ENCODE measurements at places on chromosomes 1 and 21.
A peak's percentile ranks its signal among the peaks of the same experiment; 100 is the strongest.

GRCh38 chr1:160975026-160975425, 20.4 kb upstream of the ITLN2 start:
- DNase-seq = no peak

DNA sequence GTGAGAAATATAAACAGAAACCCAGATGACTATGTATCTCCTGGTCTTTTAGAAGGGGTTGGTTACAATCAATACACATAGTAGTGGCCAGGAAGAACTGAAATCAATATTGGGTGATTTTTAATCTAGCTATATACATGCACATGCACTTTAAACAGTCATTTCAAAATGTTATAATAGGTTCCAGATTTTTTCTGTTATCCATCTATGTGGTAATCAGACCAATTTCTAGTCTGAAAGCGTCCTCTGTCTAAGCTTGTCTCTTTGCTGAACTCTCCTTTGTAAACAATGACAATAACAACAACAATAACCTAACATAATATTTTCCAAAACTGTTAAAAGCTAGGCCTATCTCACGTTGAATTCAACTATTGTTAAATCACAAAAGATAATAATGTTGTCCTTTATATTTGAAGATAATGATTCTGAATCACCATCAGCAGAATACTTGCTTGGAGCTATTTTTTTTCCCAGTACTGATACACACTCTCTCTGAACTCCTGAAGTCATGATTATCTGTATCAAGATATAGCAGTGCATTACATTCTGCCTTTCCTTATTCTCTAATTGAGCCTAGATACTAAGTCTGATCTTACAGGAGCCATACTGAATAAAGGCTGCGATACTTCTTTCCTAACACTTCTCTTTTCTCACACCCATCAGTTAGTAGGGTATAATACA, 496.8 kb upstream of the ZRANB2 start:
- no peak for DNase-seq

GRCh38 chr1:150146849-150147542, 2.7 kb upstream of the PLEKHO1 start:
- DNase-seq = no peak

- no peak for DNase-seq
Observed at GRCh38 chr1:30036229-30036547, 687.2 kb downstream of the MATN1 start.

DNA sequence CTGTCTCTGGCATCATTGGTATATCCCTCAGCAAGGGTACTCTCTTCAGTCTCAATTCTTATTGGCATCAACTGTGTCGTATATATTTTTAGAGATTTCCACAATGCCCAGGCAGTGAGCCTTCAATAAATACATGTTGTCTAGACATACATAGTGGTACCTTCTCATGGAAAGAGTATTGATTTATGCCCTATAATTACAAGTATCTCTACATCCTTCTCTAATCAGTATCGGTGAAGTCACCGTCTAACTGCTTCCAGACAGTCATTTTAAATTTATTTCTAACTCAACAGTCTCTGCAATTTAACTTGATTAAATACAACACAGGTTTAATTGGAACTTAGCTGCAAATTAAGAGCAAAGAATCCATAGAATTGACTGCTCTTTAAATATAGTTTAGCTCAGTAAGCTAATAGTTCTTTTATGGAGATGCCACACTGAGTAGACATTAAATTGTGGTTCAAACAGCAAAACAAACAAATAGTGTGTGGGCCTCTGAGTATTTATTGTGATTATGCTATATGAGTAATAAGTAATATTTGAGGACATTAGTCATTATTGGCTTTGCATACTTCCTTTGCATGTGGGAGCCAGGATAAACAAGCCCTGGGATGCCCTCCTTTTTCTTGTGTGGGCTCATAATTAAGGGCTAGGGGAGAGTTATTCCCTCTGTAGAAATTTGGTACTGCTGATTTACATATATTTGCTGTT, 126.9 kb upstream of the DUSP10 start:
- no peak for DNase-seq

DNA sequence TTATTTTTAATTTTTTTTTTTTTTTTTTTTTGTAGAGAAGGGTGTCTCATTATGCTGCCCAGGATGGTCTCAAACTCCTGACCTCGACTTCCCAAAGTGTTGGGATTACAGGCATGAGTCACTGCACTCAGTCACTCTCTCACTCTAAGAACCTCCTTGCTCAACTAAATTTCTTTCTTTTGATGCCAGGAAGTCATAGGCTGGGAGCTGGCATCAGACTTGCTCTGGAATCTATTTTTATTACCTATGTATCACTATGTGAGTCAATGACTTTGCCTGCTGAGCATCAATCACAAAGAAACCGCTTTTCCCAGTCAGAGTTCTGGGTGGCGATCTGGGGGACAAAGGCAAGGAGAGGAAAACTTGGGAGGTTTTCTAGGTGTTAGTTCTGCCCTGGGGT, 35.5 kb upstream of the PARP1 start:
- DNase-seq = no peak

- no peak for DNase-seq
Observed at GRCh38 chr1:115183721-115184259, 94.5 kb upstream of the TSPAN2 start.

GRCh38 chr21:43315244-43316137, 111.4 kb downstream of the SIK1 start:
- no peak for DNase-seq

- no peak for DNase-seq
Observed at GRCh38 chr21:15870819-15871218, 141.0 kb downstream of the USP25 start.

DNA sequence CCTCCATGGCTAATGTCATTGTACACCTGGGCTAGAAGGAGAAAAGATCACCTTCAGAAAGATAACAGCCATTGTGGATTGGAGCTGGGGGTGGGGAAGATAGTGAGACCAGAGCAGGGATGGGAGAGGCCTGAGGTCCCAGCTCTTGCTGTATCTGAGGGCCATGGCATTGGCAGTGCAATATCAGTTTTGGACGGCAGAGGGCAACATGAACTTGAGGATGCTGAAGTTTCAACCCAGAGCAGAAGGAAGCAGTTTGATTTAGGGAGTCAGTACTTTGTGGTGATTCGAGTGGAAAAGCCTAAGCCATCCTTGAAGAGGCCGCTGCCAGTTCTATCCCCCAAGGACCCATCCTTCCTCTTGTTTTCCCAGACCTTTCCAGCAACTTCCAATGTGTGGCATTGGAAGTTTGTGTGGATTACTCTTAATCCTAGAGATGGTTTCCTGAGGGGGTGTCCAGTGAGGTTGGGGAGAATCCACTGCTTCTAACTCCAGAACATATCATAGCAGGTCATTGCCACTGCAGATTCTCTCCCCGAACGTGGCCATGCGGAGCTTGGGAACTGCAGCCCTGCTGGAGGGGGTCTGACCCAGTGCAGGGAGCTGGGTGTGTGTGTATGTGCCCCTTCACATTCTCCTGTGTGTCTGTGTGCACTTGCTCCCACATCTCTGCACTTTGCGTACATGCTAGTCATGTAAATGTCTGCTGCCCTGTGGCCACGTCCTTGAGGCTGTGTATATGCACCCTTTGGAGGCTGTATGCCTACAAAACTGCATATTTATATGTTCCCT, 24.1 kb downstream of the SLC26A9 start:
- peak; percentile 25 for DNase-seq

- DNase-seq = no peak
Observed at GRCh38 chr1:234854645-234855039, 244.7 kb upstream of the IRF2BP2 start.

DNA sequence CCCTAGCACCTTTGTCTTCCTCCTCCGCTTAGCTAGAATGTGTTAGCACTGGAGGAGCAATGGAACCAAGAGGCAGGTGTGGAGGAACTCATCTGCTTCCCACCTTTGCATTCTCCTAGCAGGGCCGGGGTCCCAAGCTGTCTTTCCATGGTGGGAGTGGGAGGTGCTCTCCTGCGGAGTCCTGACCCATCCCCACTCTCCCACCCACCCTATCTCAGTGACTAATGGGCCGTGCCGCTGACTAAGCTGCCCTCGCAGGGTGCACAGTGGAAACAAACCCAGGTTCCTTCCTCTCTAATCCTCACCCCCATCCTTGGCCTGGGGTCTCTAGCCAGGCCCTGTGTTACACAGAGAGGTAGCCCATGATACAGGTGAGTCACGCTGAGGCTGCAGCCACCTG, 177.5 kb downstream of the HIVEP3 start:
- no peak for DNase-seq

- no peak for DNase-seq
Observed at GRCh38 chr1:6424619-6425593, at the start of gene ESPN. ESPN (plus strand) TSS chr1:6424776; CDS start chr1:6424956, 180 bp downstream.

DNA sequence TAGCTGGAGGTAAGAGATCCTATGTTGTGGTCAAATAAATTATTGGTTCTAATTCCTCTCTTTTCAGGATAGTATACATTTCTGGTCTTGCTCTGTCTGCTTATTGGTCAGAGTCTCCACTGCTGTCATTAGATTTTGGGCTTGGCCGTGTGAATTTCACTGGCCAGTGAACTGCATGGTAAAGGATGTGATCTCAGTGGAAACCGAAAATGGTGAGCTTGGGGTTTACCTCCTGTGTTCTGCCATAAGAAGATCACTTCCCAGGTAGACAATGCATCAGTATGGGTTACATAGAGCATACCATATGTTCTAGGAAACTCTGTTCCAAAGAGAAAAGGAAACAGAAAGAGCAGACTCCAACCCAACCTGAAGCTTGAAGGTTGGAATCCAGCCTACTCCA, 1123.3 kb upstream of the B3GALT2 start:
- no peak for DNase-seq

DNA sequence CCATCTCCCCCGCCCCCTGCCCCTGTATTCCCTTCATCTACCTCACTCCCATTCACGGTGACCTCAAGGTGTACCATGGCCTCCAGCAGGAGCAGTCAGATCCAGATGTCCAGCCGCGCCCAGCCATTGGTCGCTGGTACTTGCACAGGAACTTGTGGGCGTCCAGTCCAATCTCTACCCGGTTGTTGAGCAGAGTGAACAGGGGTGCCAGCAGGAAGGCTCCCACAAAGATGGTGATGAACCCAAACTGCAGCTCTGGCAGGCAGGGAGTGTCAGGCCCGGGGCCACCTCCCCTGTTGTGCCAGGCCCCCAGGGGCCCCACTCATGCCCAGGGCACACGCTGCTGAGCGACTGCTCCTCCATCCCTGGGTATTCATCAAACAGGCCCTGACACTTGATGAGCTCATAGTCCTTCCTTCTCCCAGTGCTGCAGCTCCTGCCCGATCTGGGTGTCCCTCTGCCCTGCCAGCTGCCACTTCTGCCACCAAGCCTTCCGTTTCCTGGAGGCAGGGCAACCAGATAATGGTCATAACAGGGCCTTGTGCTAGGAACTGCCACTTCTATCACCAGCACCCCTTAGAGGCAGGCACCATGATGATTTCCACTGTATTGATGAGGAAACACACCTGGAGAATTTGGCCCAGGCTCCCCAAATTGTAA, 5.7 kb upstream of the ARHGEF19 start:
- DNase-seq = no peak

DNA sequence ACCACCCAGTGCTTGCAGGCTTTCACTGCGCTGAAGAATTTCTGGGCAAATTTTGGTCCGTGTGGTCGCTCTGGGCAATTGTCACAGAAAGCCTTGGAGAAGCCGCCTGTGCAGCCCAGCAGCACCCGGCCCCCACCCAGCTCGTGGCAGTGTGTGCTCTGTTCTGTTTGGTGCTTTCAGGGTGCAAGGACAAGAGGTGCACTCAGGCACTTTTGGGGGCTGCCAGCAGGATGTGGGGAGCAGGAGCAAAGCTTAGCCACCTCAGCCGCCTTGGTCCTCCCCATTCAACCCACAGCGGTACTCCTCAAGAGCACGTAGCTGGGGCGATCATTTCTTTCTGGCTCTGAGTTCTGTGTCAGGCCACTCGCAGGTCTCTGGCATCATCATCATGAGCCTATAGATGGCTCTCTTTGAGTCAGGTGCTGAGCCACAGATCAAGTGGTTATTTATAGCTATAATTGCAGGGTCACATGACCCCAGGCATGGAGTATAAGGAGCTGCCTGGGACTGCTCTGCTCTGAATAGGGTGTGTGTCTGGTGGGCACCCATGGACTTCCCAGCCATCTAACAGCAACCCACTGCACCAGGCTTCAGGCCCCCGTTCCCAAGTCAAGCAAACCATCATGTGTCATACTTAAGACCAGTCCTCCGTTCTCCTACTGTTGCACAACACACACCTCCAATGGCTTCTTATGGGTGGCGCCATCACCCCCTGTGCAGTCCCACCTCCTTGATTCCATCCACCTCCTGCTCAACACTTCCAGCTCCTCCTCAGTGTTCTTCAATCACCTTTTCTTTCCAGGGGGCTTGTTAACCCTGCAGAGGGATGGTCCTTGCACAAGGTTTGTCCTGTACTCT, 18.1 kb upstream of the TENT5C start:
- no peak for DNase-seq

- DNase-seq = no peak
Observed at GRCh38 chr1:162145280-162145965, 75.9 kb downstream of the NOS1AP start.

GRCh38 chr1:204837440-204838084, 33.1 kb upstream of the NFASC start:
- DNase-seq = no peak

- DNase-seq = no peak
Observed at GRCh38 chr1:111768023-111768422, 12.3 kb downstream of the DDX20 start.

- DNase-seq = no peak
Observed at GRCh38 chr1:58434607-58435006, 111.9 kb downstream of the OMA1 start.

- peak; percentile 45 for DNase-seq
Observed at GRCh38 chr1:206734499-206735142, 36.0 kb upstream of the IL19 start.

GRCh38 chr1:220922951-220923350, 43.7 kb downstream of the HLX start:
- DNase-seq = no peak

DNA sequence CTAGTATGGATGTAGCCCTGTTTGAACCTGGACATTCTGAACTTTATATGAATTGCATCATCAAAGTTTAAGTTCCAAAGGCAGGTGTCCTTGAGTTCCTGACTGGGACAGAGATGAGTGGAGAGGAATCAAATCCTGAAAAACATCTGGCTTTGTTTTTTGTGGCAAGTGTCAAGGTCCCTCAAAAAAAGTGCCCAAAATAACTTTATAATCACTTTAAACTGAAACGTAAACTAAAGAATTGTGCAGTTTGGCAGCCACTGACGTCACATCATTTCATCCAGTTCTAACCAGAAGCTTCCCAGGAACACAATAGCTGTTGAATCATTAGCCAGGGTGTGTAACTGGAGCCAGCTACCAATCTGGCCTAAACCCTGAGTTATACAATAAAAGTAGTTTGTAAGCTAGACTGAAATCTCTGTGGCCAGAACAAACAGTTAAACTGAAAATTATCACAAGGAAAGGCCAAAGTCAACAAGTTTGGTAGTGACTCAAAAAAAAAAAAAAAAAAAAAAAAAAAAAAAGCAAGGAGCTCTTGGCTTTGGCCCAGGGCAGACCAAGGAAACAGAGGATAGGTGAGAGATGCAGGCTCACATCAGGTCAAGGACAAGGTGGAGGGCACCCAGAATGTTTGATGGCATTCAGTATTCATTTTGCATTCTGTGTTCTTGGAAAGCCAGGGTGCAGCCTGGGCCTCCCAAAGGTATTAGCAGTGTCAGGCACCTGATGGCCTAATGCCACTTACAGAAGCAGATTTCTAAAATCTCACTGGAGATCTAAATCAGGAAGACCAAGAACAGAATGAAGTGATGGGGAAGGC, 74.3 kb downstream of the TNFSF18 start:
- DNase-seq = no peak

All from stimulated activated CD8-positive, alpha-beta memory T cell treated with anti-CD3 and anti-CD28 coated beads, Interleukin-12 subunit alpha, Interleukin-12 subunit beta, amount 100 ng/mL, for 4 hours (primary cell).